Large intestine (tissue), 12 donors: ENCODE measurements at places on chromosomes 3 and 15. TPM values are rescaled to one million over a fixed set of nuclear protein-coding genes. Genes with fewer than 3 reads are reported as not detected.
A peak's percentile ranks its signal among the peaks of the same experiment; 100 is the strongest.

- no peaks in the 10 kb centered on the region for H3K4me1 ChIP-seq
- no peak for DNase-seq
- H3K27me3 ChIP-seq, result no peaks in the 10 kb centered on the region
Measured at GRCh38 chr3:114994554-114995341, 152.3 kb downstream of the ZBTB20 start.

DNA sequence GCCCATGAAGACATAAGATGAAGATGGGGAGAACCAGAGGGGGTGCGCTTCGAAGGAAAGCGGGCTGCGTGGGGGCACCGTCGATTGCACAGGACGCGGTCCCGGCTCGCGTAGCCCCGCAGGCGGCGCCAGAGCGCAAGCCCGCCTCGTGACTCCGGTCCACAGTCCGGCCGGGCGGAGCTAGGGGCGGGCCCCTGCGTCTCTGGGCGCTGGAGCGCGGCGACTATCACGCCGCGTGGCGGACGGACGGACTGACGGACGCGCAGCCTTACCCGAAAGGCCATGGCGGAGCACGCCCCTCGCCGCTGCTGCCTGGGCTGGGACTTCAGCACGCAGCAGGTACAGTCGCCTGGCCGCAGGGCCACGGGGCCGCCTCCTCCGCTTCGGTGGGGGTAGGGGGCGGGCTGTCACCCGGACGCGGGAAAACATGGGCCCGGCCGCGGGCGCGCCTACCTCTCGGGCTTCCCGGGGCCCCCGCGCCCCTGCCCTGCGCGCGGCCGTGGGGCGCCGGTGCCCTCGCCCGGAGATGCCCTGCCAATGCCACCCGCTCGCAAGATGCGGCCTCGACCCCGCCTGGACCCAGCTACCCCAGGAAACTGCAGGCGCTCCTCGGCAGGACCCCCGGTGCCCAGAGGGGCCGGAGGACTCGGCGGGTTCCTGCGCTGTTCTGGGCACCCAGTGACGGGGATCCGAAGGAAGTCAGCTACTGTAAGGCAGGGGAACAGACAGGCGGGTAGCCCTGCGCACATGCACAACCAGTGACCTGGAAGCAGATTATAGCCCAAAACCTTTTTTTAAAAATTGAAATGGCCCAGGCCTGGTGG lies at the start of gene XYLB:
TSS of gene XYLB (plus strand) at position 199 of the 824 bp plus-strand sequence. CDS start at position 283, 84 bp downstream.
- H3K36me3 ChIP-seq, result peaks cover 17% of the 10 kb centered on the region
- H3K27ac ChIP-seq, result peak within 1 kb of the TSS; percentile 75
- H3K27me3 ChIP-seq, result no peaks in the 10 kb centered on the region
- peak; percentile 93 for DNase-seq

DNA sequence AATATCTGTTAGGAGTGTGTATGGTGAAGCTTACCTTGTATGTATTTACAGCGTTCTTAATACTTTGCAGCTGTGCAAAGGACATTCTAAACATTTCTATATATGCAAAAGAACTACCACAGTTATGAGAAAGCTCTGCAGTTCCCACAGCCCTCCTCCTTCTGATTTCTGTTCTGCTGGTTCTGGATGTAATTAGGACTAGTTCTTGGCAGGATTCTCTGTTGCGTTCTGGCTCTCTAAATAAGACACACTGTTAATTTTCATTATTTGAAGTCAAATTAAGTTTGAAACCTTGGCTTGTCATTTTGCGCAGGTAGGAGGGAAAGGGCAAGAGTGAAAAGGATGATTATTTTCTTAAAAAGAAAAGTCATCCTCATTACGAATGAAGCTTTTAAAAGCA lies 76.4 kb downstream of the FNDC3B start:
- DNase-seq, result no peak
- H3K27ac ChIP-seq, result no peak overlapping the region
- peaks cover 30% of the 10 kb centered on the region for H3K36me3 ChIP-seq
- H3K4me3 ChIP-seq, result no peak overlapping the region
- peaks cover 8% of the 10 kb centered on the region for H3K4me1 ChIP-seq
- no peaks in the 10 kb centered on the region for H3K27me3 ChIP-seq

DNA sequence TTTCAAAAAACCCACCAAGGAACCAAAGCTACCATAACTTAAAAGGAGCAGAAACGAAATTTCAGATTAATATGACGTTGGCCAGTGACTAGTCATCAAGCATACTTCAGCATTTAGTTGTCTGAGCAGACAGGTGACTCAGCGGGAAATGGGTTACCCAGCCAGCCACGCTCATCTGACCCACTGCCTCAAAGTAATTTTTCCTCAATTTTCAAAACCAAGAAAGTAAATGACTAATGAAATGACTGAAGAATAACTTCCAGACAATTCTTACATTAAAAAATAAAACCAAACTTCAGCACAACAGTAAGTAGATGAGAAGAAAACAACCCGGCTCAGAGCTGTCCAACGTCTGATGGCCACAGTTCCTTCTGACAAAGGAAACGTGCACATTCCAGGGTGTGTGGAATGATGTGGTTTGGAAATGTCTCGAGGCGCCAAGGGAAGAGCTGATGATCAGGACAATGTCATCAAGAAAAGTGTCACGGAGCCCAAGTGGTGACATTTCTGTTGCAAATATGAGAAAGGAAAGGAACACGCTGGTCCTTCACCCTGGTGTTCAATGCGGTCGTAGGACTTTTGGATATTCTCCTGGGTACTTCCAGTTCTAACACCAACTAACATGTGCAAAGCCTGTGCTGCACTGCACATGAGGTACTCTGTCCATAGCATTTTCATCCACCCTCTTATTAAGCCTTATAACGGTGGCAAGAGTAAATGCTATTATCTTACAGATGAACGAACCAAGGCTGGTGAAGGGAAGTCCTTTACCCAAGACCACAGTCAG lies 79.1 kb downstream of the FOXP1 start:
- H3K36me3 ChIP-seq, result peaks cover 2% of the 10 kb centered on the region
- no peak for DNase-seq
- no peaks in the 10 kb centered on the region for H3K27me3 ChIP-seq
- H3K4me3 ChIP-seq, result no peak overlapping the region
- H3K4me1 ChIP-seq, result no peaks in the 10 kb centered on the region

The USP50 gene
- polyA plus RNA-seq, result 0.13 TPM

- H3K36me3 ChIP-seq, result peaks cover 11% of the 10 kb centered on the region
- peak overlapping the region; percentile 97 for H3K27ac ChIP-seq
- H3K4me3 ChIP-seq, result peak overlapping the region; percentile 86
- peak; percentile 88 for DNase-seq
- H3K4me1 ChIP-seq, result peaks cover 9% of the 10 kb centered on the region
Measured at GRCh38 chr3:19947549-19948225, 790 bp downstream of the RAB5A start.

The GOLGA8S gene
- 0.24 TPM for polyA plus RNA-seq

DNA sequence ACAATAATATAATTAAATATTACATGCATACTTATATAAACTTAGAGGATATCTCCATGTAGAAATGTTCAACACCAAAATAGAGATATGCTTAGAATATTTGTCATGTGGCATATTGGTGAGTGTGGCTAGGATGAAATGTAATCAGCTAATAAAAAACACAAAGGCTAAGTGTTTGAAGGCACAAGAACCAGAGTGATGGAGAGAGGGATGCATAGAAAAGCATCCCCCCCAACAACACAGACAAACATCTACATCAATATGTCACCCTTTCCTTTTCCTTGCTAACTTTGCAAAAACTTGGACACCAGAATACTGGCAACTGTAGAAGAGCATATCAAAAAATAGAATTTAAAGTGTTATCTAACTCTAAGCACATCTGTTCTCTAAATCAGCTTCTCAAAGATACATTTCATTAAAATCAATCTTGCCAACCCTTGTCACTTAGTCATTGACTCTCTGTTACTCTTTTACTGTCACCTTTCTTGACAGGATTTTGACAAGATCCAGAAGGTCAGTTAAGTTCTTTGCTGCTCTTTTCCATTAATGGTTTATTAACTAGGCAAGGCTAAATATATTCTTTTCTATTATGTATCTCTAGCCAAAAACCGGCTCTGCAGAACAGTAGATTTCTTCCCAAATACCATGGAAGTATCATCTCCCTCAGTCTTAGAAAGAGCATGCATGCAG lies 695.9 kb downstream of the OTOL1 start:
- H3K27ac ChIP-seq, result no peak overlapping the region
- no peaks in the 10 kb centered on the region for H3K36me3 ChIP-seq
- H3K4me1 ChIP-seq, result no peaks in the 10 kb centered on the region
- no peak overlapping the region for H3K4me3 ChIP-seq

DNA sequence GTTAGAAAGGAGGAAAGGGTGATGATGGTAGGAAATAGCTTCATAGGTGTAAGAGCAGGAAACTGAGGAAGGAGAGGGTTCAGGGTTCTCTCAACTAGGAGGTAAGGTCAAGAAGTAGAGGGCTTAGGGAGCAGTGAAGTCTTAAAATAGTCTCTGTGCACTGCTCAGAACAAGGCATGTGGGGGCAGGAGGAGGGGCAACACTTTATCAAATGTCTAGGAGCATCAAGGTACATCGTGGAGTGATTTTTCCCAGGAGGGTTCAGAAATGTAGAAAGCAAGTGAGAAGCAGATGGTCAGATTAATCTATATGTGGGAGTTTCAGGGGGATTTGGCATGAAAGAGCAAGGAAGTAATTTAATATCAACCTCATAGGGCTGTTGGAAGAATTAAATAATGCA lies 58.8 kb downstream of the TNIK start:
- no peaks in the 10 kb centered on the region for H3K36me3 ChIP-seq
- H3K4me1 ChIP-seq, result peaks cover 7% of the 10 kb centered on the region
- no peak overlapping the region for H3K27ac ChIP-seq
- no peaks in the 10 kb centered on the region for H3K27me3 ChIP-seq
- H3K4me3 ChIP-seq, result no peak overlapping the region

GRCh38 chr3:134073583-134073945 lies 43.8 kb upstream of the SLCO2A1 start:
- H3K36me3 ChIP-seq, result no peaks in the 10 kb centered on the region
- H3K4me1 ChIP-seq, result no peaks in the 10 kb centered on the region

DNA sequence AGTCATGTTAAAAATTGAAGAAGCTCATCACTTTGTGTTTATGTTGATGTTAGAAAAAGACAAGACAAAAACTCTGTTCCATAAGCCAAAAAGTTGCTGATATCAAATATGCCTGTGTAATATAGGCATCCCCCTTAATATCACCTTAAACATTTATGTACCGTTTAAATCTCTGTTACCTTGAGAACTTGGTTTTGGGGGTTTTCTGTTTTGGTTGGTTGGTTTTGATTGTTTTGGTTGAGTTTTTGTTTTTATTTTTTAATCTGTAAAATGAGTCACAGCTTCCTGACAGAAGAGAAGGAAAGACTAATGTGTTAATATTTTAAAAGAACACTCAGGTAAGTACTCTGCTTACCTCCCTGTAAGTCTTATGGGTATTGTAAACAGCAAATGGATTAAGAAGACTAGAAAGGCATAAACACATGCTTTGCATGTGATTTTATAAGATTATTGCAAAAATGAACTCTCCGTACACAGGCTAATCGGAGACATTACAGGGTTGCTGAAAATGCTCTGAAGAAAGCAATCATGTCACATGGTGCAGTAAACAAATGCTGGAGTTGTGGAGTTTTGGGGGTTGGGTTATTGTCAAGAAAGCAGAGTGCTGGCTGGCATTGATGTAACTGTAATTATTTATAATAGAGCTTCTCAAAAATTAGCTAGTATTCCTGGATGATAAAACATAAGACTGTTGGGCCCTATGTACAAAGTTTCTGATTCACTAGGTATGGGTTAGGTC lies 69.5 kb upstream of the MBNL1 start:
- no peaks in the 10 kb centered on the region for H3K36me3 ChIP-seq
- no peaks in the 10 kb centered on the region for H3K27me3 ChIP-seq
- no peak overlapping the region for H3K27ac ChIP-seq
- no peak overlapping the region for H3K4me3 ChIP-seq

- peaks cover 56% of the 10 kb centered on the region for H3K36me3 ChIP-seq
- no peaks in the 10 kb centered on the region for H3K27me3 ChIP-seq
- peak overlapping the region; percentile 81 for H3K27ac ChIP-seq
- DNase-seq, result peak; percentile 70
Measured at GRCh38 chr3:197003461-197004385, 25.9 kb downstream of the MELTF start.

GRCh38 chr3:159032311-159032710 lies 230.5 kb downstream of the MFSD1 start:
- no peaks in the 10 kb centered on the region for H3K4me1 ChIP-seq
- no peak overlapping the region for H3K4me3 ChIP-seq
- no peak overlapping the region for H3K27ac ChIP-seq
- H3K27me3 ChIP-seq, result no peaks in the 10 kb centered on the region

GRCh38 chr15:31177951-31178350 lies 76.4 kb upstream of the TRPM1 start:
- H3K27me3 ChIP-seq, result no peaks in the 10 kb centered on the region
- DNase-seq, result no peak
- no peak overlapping the region for H3K27ac ChIP-seq
- no peaks in the 10 kb centered on the region for H3K36me3 ChIP-seq
- H3K4me1 ChIP-seq, result no peaks in the 10 kb centered on the region

DNA sequence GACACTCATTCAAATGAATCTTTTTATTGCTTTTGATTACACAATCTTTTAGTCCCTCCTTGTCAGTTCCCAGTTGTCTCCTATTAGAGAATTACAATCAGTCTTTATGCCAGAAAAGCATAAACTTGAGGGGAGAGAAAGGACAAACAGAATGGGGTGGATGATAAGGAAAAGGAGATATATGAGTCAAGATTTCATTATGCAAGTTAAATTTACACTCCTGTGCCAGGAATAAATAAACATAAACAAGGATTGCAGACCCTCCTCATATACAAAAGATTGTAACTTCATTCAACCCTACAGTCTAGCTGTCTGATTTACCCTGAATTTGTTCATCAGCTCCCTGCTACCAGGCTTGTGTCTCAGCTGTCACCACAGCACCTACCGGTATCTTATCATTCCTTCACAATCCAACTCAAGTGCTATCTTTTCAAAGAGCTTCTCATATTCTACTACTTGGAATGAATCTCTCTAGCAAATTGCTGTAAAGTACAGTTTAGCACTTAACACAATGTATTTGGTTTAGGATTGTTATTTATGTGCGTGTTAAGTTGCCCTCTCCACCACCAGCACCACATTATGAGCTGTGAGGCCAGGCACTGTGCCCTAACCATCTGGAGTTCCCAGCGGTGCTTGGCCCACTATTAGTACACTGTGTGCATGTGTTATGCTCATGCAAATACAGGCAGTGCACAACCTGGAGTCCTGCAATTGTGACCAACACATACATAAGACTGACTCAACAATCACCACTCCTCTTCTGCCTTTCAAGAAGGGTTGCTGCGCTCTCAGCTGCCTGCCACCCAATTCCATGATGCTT lies 504.1 kb downstream of the TBL1XR1 start:
- H3K4me3 ChIP-seq, result no peak overlapping the region
- no peak for DNase-seq
- H3K27me3 ChIP-seq, result no peaks in the 10 kb centered on the region
- H3K4me1 ChIP-seq, result peaks cover 7% of the 10 kb centered on the region
- no peak overlapping the region for H3K27ac ChIP-seq

GRCh38 chr3:140186421-140186920 lies 251.5 kb downstream of the CLSTN2 start:
- no peak overlapping the region for H3K4me3 ChIP-seq
- H3K27me3 ChIP-seq, result no peaks in the 10 kb centered on the region
- H3K4me1 ChIP-seq, result peaks cover 3% of the 10 kb centered on the region
- H3K27ac ChIP-seq, result no peak overlapping the region
- no peaks in the 10 kb centered on the region for H3K36me3 ChIP-seq
- DNase-seq, result peak; percentile 12

DNA sequence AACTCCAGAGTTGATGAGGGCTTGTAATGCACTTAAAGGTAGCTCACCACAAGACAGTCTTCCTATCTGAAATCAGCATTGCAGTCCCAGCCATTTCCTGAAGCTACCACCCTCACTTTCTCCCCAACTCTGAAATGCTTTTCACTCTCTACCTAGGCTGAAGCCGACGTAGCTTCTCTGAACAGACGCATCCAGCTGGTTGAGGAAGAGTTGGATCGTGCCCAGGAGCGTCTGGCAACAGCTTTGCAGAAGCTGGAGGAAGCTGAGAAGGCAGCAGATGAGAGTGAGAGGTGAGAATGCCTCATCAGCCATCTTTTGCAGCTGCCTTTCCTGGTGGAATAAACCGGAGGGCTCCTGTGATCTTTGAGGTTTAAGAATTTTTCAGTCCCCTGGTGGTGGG lies 14.3 kb downstream of the TPM1 start:
- H3K4me3 ChIP-seq, result no peak overlapping the region
- DNase-seq, result no peak
- no peaks in the 10 kb centered on the region for H3K27me3 ChIP-seq
